CD4-positive, alpha-beta T cell treated with Interleukin-1 beta for 1 hour (primary cell): ENCODE measurements at places on chromosomes 7 and 10.

DNA sequence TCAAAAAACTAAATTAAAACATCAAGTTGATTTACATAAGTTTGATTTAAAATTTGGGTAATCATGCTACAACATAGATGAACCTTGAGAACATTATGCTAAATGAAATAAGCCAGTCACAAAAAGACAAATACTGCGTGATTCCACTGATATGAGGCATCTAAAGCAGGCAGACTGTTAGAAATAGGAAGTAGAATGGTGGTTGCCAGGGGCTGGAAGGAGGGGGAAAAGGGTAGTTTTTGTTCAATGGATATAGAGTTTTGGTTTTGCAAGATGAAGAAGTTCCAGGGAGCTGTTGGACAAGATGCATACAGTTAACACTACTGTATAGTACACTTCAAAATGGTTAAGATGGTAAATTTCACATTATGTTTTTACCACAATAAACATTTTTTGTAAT is 45.0 kb upstream of the IFRD1 start:
- no peak for DNase-seq

DNA sequence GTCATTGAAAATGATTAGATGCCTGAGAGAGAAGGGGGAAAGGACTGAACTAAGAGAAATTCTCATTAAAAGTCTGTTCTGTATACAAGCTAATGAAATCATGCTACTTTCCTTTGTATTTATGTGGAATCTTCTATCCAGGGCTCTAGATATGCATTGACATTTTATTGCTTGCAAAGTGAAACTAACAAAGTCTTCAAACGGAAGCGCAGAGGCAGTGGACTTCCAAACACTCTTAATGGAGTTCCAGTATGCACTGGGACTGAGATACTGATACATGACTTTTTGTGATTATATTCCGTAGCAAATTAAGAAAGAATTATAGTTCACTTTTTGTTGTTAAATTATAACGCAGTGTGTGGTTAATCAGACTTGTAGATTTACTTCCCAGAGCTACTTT is 166.8 kb upstream of the TBX20 start:
- DNase-seq: no peak

DNA sequence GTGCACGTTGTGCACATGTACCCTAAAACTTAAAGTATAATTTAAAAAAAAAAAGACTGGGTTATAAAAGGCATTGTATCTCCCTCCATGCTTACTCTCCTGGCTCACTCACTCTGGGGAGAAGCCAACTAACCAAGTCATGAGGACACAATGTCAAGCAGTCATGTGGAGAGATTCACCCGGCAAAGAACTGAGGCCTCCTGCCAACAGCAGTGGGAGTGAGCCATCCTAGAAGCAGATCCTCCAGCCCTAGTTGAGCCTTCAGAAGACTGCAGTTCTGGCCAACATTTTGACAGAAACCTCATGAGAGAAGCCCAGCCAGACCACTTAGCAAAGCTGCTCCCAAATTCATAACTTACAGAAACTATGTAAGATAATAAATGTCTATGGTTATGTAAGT is 521.7 kb upstream of the FZD8 start:
- DNase-seq: no peak

DNA sequence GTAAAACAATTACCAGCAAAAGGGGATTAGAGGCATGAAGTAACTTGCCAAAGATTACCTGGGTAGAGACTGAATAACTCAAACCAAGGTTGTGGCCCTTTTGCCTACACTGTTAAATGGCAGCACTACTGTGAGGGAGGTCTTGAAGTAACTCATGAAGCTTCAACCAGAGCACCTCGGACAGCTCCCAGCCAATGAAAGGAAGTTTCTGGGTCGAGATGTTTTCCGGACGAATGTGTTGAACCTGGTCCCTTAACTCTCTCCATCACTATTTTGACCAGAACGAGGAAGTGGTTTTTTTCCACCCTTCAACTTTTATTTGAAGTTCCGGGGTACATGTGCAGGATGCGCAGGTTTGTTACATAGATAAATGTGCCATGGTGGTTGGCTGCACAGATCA is 133.6 kb upstream of the PRKCQ start:
- DNase-seq: no peak

GRCh38 chr10:68957284-68957615 is 1.3 kb downstream of the DDX21 start:
- no peak for DNase-seq

GRCh38 chr10:79446758-79447084 is 1.3 kb upstream of the ZCCHC24 start:
- no peak for DNase-seq

- DNase-seq: no peak
Observed at GRCh38 chr10:65798133-65798532, 1127.7 kb upstream of the LRRTM3 start.

GRCh38 chr10:75652146-75652740 is 220.8 kb downstream of the LRMDA start:
- DNase-seq: no peak

GRCh38 chr7:108062250-108063014 is 59.5 kb upstream of the LAMB1 start:
- DNase-seq: no peak

DNA sequence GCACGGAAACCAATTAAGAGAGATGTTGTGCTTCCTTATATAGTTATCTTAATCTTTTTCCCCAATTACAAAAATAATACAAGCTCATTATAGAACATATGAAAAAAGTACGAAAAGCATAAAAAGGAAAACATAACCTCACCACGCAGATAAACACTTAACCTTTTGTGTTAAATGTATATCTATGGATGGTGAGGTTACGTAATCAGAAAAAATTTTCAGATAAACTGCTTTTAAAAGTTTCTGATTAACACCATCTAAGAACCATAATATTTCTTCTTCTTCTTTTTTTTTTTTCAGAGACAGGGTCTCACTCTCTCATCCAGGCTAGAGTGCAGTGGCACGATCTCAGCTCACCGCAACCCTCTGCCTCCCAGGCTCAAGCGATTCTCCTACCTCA is 49.2 kb upstream of the SPOCK2 start:
- no peak for DNase-seq

GRCh38 chr10:1874533-1874932 is 137.2 kb upstream of the ADARB2 start:
- DNase-seq: no peak

- DNase-seq: no peak
Observed at GRCh38 chr10:71249996-71250395, 37.6 kb downstream of the UNC5B start.

DNA sequence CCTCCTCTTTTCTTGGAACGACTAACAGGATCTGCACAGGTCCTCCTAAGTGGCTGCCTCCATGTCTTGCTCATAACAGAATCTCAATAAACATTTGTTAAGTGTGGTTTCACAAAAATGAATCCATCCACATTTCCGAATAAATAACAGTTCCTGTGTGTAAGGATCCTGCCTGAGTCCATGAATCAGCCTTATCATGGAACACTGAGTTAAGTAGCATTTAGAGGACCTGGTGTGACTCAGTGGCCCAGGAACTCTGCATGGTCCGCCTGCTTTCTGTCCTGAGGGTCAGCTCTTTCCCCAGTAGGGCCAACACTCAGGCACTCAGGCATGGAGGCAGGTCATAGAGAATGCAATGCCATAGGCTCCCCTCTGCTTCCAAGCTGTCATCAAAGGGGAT is 15.8 kb upstream of the C10orf90 start:
- no peak for DNase-seq

DNA sequence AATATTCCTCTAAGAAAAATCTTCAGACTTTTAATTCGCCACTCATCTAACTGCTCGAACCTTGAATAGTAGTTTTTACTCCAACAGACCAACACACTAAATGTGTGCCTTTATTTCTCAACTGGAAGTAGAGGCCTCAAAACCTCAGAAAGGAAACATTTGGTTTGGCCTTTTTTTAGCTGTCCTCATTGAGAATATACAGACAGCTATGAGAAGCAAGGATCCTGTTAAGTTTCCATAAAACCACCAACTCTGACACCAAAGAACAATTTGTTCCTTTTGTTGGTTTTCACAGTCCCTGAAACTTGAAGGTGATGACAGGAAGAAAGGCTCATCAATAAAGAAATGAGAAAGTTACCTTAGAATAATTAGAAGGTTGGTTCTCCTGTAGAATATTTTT is 199.2 kb upstream of the MEOX2 start:
- no peak for DNase-seq

GRCh38 chr7:37380831-37381230 is 67.8 kb downstream of the ELMO1 start:
- DNase-seq: no peak

GRCh38 chr7:46848944-46849343 is 733.0 kb downstream of the TNS3 start:
- no peak for DNase-seq

- no peak for DNase-seq
Observed at GRCh38 chr7:26925768-26926167, 61.4 kb upstream of the SKAP2 start.

- DNase-seq: no peak
Observed at GRCh38 chr10:130771491-130771946, 540.0 kb downstream of the TCERG1L start.

DNA sequence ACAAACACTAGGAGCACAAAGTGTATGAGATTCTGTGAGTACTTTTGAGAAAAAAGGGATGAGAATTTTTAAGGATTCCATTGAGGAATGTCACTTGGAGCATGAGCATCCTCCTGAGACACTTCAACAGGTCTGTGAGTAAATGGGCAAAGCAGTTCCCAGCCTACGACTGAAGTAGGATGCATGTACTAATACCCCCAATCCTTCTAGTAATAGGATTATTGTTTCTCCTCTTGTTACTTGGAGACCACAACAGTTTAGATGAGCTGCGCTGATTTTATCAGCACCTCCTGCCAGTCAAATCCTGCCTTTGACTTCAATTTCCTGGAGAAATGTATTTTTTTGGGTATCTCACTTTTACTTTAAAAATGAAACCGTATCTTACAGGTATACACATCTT is 820 bp downstream of the BBS9 start:
- no peak for DNase-seq

GRCh38 chr10:62815381-62816075 is 638 bp downstream of the EGR2 start:
- DNase-seq: peak; percentile 3

- DNase-seq: no peak
Observed at GRCh38 chr10:113562704-113563103, 9.9 kb downstream of the HABP2 start.

- DNase-seq: peak; percentile 18
Observed at GRCh38 chr7:151249034-151249731, 689 bp upstream of the SMARCD3 start.

GRCh38 chr7:43674559-43675436 is 54.5 kb downstream of the COA1 start:
- no peak for DNase-seq

DNA sequence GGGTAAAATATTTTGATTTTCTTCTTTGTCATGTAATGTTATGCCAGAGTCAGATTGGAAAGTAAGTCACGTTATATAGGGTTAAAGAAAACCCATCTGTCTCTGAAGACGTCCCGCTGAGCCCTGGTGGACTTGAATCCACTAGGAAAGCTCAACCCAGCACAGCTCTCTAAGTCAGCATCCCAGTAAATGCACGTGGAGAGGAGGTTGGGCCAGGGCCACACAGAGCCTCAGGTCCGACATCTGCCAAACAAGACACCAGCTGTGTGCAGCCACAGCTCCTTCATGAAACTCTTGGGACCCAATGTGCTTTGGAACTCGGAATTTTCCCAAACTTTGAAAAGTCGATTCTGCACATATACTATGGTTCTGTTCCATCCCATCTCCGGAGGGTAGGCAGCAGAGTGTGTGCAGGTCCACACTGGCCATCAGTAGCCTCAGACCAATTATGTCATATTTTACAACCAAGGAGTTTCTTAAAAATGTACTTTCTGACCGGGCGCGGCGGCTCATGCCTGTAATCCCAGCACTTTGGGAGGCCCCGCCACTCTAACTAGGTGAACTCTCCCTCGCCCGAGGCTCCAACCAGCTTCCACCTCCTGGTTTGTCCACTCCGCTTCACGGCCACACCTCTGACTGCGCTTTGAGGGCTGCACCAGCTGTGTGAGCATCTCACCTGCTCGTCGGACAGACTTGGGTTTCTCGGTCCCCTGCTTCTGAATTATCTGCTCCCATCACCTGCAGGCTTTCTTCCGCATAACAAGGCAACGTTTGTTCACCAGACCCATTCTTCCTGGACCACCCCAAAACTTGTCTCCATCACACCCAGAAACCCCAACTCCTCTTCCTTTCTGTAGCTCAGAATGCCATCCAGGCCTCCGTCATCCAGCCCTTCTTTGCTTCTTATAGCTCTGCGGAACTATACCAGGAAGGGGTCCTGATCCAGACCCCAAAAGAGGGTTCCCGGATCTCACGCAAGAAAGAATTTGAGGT is 29.7 kb upstream of the DNAJB6 start:
- DNase-seq: no peak
